HL-60 (cell line): ENCODE measurements at places on chromosomes 1 and 21.
A peak's percentile ranks its signal among the peaks of the same experiment; 100 is the strongest.

- DNase-seq: peak; percentile 81
Measured at GRCh38 chr1:24966724-24967346, 36.8 kb upstream of the RUNX3 start.

DNA sequence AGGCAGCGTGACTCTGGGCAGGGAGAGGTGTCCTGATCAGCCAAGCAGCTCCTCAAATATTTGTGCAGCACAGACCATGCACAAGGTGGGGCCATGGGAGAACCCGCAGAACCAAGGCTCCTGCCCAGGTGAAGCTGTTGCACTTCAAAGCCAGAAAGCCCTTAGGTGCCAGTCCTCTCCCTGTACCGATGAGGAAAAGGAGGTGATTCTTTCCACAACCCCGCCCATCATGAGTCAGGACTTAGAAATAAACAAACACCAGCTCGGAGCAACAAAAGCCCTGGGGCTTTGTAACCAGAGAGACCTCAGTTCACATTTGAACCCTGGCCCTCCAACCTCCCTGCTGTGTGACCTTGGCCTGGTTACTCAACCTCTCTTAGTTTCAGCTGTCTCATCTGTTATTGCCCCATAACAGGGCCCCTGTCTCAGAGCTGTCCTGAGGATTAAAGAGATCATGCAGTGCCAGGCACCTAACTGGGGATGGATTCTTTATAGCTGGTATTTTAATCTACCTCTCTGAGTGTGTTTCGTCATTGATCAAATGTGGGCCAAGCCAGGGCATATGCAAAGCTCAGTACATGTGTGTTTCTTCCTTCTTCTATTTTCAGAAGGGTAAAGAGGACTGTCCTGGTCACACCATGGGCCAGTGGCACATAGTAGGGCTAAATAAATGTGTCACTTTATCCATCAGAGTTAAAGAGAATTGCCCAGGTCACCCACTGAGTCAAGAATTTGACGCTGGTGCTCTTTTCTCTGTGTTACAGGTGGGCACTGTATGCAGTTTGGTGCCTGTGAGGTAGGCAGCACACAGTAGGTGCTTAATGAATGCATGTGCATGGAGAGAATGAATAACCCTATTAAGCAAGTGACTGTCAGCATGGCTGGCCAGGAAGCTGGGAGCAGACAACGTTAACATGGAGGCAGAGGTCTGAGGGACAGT is 1.4 kb downstream of the LDLRAD1 start:
- no peak for DNase-seq

DNA sequence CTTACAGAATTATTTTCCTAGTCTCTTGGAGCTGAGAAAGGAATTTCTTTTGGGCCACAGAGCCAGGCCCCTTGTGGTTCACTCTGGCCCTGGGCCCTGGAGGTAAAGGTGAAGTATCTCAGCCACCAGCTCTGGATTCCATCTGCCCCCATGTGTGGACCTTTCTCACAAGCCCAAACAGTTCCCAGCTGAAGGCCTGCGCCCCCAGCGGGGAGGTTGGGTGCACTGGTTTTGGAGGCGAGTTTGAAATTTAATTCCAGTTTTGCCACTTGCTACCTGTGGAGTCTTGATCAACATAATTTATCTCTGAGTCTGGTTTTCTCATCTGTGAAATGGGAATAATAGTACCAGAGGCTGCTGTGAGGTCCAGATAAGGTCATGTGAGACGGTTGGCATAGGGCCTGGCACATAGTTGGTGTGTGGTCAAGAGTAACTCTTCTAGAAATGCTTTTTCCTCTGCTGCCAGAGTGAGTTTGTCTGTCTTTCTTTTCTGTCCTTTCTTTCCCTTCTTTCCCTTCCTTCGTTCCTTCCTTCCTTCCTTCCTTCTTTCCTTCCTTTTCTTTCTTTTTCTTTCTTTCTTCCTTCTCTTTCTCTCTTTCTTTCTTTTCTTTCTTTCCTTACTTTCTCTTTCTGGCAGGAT is 6.1 kb downstream of the AGTRAP start:
- no peak for DNase-seq

DNA sequence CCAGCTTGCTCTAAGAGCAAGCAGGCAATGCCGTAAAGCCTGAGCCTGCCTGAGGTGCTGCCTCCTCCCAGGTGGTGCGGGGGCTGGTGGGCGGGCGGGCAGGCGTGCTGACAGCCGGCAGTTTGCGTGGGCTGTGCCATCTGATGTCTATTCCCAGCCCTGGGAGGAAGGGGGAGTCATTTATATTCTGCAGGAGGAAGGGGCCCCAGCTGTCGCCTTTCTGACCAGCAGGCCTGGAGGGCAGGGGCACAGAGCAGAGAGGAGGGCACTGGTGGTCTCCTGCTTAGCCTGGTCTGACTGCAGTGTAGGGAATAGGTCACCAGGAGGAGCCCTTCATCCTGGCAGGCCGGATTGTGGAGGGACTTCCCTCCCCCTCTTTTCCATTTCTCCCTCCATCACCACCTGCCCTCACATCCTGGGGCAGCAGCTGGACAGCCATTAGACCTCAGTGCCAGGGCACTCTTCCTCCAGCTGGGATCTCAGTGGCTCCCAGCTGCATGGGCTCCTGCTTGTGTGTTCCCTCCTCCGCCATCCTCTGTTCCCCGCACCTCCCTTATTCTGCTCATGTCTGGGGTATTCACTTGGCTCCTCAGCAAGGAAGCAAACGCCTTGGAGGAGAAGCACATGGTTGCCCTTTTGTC is 4.4 kb downstream of the CYB561D1 start:
- DNase-seq: peak; percentile 11

DNA sequence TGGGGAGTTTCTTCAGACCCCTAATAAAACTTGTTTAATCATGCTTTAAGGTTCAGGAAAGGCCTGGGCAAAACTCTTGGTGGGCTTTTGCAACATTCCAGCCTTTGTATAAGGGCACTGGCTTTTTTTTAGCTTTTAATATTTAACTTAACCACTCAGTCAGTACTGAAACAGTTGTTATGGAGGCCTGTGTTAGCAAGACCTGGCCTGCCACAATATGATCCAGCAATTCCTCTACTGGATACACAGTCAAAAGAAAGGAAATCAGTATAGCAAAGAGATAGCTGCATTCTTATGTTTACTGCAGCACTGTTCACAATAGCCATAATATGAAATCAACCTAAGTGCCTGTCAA is 75.1 kb upstream of the COG2 start:
- no peak for DNase-seq

DNA sequence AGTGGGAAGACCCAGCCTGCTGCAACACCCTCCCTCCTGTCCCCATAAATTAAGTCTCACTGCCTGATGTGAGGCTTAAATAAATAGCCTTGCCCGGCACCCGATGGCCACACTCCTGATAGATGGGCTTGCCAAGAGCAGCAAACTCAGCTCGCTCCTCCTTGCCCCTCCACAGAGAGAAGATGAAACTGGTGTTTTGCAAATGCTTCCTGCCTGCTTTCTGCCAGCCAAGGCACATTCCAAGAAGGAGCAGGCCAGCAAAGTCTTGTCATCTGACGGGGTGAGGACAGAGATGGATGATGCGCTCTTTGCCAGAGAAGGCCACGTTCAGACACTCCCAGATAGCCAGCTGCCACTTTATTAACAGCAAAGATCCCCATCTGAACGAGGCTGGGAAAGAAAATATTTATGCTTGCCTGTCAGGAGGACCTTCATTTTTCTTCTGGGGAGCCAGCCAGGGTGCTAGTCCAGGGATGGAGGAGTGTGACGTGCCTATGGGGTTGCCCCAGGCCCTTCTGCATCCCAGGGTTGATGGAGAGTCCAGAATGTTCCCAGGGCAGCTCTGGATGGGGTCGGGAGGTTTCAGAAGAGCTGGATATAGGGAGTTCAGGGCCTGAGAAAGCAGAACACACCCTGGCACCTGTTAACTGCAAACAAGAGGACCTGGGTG is 265.4 kb downstream of the FOXD2 start:
- no peak for DNase-seq

GRCh38 chr21:40819071-40819900 is 27.7 kb downstream of the DSCAM start:
- no peak for DNase-seq

GRCh38 chr1:176854121-176854520 is 310.4 kb downstream of the ASTN1 start:
- DNase-seq: no peak

- no peak for DNase-seq
Measured at GRCh38 chr1:4224684-4225467, 324.8 kb upstream of the C1orf174 start.

DNA sequence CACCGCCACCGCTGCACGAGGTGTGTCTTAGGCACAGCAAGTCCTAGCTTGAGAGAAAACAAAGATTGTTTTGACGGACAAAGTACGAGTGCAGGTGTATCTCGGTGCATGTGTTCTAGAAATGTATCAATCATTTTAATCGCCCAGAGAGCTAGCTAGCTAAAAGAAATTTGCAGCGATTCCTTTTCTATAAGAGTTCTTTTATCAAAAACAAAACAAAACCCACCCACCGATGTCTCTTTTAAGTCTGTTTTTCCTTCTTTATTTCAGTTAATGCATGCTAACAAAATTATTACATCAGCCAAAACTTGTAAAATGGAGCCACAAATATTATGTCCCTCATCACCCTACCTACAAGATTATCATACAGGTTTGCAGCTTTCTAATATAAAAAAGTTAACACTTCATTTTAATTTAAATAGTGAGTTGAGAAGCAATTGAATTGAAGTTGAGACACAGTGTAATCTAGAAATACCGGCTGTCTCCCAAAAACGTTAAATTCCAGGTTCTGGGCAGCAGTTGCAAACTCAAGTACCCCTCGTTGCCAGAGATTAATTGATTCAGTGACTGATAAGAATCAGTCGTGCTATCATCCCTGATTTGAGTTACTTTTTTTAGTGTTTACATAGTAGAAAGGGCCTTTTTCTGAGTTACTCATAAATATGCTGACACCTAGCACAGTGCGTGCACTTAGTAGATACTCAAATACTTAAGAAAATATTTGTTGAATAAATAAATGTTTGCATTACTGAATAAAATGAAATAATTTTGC is 1.5 kb upstream of the SYDE2 start:
- no peak for DNase-seq
